ENCODE measurements at places on chromosomes 2 and 18. TPM values are rescaled to one million over a fixed set of nuclear protein-coding genes. Genes with fewer than 3 reads are reported as not detected.

- no peak for DNase-seq
Observed at GRCh38 chr2:24871852-24872333, 48.1 kb downstream of the ADCY3 start.

DNA sequence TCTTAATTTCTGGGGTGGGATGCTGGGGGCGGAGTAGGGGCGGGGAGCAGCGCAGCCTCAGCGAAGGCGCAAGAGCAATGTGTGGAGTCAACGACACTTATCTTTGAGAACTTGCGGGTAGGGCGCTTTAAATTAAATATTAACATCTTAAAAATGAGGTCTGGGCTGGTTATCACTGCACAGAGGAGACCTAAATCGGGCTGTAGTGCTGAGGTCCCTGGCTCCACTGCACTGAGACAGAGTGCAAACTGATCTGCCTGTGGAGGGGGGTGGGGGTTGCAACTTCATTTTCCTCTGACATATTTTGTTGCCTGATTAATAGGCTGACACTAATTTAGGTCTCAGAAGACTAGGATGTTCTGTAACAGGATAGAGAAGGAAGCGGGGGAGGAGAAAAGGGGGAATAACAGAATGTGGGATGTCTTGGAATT, 253.0 kb upstream of the FANCL start:
- DNase-seq: no peak

DNA sequence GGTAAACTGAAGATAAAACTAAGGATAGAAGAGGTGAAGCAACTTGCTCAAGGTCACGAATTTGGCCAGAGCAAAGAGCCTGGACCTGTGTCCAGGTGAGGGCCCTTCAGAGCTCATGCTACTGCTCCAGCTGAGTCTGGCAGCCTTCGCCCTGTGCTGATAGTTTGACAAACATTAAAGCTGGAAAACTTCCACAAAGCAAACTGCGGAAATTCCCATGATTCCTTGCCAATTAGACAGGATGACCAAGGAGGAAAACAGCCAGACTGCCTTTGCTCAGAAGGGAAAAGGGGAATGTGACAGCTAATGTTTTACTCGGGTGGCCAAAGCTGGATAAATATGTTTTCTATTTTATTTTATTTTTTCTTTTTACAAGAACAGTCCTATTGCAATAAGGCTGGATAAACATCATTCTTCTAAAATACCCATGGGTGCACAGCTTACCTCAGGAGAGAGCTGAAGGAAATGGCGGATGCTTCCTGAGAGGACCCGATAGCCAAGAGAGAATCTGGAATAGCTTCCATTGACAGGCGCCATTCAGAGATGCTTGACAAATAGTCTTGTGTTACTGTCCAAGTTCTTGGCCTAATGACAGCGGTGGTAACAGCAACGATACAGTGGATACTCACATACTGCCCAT, 5.3 kb upstream of the CTAGE1 start:
- DNase-seq: no peak

DNA sequence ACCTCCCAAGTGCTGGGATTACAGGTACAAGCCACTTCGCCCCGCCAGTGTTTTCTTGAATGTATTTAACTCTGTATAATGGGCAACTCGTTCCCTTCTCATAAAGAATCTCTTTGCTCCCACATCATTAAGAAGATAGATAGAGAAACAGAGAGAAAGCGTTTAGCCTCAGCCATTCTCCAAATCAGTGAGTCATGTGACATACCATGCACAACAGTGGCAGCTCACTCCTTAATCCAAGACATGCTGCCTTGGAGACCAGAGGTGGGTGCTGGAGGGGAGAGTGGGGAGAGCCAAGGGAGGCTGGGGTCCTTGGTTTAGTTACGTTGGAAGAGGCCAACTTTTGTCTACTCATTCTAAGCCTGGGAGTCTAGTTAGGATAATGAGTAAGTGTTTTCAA, 54.7 kb downstream of the TGIF1 start:
- DNase-seq: peak; percentile 37

DNA sequence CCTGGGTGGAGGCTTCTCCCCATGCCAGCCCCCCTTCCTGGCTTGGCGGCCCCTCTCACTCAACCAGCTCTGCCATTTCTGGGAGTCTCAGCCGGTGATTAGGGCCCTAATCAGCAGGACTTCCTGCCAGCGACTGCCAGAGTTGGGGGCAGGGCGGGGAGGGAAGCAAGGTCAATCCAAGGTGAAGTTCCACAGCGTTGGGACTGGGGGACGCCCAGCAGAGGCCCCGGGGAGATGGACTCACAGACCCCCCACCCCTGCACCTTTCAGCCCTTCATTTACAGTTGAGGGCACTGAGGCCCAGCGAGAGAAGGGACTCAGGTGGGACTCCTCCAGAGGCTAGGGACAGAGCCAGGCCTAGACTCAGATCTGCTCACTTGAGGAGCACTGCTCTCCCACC, 65.3 kb downstream of the TNS1 start:
- no peak for DNase-seq

DNA sequence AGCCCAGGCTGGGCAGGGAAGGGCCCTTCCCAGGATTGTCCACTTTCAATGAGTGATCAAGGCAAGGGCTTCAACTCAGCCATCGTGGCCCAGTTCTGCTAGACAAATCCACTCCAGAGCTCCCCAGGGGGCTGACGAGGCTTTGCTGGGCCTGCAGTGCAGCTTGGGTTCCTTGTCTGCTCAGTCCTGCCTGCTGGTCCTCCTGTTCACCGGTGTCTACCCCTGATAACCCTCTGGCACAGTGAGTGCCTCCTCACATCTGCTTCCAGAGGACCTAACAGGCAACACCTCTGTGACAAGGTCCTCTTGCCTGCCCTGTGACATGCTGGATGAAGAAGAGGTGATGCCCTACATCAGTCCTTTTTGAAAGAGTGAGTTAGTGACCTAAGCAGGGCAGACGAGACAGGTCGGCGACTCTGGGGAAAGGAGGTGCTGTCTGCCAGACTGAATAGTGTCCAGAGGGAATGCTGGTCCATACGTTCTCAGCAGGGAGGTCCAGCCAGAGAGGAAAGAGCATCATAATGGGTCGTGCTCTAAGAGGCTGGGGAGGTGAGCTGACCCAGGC, 20.9 kb upstream of the KCNF1 start:
- DNase-seq: no peak

DNA sequence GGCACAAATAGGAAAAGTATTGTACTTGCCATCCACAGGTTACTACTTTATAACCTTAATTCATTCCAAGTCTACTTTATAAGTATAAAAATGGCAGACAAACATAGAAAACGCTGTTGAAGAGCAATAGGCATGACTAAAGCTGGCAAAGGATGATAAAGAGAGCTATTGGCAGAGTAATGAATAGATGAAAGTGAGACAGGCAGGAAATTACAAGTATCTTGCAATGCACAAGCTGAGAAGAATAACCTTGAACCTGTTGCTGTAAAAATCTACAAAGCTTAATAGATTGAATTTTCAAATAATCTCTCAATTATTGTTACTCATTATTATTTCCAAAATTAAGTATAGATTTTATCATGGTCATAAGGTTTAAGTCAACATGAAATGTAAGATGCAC, 8.8 kb downstream of the PELI1 start:
- DNase-seq: no peak

DNA sequence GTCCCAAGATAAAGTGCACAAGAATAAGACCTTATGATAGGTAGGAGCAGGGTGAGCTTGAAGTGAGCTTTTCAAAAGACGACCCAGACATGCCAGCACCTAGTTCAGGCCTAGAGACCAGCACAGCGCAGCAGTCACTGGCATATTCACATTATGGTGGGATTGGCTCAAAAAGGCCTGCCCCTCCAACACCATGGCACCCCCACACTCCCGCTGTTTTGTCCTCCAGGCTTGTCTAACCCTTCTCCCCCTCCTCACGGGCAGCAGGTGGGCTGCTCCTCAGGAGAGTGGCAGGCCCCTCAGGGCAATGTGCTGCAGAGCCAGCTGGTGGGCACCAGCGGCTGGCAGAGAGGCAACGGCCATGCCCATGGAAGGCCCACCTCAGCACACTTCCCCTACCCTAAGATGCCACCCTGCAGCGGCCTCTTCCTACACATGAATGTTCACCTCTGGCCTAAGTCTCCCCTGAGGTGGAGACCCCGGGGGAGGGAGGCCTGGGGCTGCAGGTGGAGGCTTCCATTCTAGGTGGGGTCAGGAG, 25.6 kb downstream of the EMX1 start:
- no peak for DNase-seq

DNA sequence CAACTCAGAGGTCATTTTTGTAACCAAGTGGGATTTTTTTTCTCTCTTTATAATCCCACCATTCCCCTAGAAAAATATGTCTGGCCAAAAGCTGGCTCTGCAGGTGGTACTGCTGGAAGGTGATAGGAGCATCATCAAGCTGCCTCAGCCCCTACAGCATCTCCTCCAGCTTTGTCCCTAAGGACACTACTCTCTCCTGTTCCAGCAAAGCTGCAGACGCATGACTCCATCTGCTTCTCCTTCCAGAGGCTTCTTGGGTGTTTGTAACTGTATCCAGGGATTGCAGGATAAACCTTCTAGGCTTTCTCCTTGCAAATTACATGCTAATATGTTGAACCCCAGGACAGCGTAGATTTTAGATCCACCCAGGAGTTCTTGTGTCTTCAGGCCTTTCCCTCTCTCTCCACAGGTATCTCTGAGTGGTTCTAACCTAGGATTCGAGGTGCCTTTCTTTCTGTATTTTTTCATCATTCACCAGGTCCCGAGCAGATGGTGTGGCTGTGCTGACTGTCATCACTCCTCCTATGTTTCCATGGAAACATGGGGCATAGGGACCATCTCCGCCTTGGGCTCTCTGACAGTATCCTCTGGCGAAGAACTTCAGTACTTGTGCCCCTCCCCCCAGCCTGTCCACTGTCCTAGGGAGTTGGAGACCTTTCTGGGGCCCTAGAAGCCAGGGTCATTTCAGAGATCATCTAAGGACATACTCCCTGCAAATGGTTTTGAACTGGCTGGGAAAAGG, 34.3 kb downstream of the AFF3 start:
- peak; percentile 77 for DNase-seq

DNA sequence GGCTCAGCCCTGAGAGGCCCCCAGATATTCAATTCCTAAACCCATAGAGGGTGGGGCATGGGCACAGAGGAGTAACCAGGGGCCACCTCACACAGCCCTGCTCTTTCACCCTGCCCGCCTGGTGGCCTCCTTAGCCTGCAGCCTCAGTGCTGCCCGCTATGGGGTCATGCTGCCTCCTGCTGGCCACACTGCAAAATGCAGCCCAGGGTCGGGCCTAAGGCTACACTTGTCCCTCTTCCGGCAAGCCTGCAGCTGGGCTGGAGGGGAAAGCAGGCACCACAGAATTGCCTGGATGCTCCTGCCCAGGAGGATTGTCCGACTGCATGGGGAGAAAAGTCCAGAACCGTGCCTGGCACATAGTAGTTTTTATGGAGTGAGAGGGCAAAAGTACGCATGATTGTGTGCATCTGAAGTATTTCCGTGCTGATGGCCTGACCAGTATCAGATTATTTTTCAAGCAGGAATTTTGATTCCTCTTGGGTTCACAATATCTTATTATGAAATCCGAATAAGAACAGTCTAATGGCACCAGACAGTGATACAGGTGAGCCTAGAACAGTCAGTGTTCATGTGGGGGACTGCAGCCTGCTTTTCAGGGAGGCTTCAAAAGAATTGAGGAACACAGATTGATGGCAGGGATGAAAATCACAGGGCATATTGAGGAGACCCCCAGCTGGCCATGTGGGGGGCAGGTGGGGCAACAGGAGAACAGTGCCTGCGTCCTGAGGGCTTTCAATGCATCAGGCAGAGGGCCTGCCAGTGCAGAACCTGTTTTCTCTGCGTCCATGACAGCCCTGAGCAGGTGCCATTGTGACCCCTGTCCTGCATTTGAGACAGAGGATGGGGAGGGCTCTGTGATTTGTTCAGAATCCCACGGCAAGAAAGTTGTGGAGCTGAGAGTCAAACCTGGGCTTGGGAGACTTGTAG, 51.2 kb upstream of the ALPP start:
- DNase-seq: no peak

DNA sequence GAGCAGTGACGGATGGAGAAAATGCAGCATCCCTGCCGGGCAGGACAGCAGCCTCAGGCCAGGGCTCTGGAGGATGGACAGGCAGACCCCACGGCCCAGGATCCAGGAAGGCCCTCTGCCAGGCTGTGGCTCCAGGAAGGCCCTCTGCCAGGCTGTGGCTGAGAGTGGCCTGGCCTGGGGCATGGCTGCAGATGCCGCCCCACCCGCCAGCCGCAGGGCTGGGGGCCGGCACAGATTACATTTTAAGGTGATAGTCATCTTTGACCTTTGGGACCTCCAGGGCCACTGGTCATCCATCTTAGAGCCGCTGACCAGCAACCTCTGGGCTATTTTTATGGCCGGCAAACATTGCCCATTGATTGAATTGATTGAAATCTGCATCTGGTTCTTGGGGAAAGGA, 98.0 kb upstream of the BOD1L2 start:
- DNase-seq: no peak

DNA sequence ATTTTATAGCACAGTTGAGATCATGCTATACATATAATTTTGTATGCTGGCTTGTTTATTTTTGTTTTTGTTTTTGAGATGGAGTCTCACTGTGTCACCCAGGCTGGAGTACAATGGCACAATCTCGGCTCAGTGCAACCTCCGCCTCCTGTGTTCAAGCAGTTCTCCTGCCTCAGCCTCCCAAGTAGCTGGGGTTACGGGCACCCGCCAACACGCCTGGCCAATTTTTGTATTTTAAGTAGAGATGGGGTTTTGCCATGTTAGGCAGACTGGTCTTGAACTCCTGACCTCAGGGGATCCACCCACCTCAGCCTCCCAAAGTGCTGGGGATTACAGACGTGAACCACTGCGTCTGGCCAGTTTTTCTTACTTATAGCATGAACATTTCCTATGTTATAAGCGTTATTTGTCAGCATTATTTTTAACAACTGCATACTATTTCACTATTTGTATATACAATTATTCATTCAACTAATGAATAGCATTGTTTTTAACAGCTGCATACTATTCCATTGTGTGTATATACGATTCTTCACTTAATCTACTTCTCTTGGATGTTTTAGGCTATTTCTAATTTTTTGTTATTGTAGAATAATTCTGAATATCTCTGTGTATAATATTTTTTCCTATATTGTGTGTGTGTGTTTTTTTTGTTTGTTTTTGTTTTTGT, 3.5 kb downstream of the EHD3 start:
- DNase-seq: no peak

CDK5R2 gene
- 0.33 TPM for total RNA-seq

RTP5 gene
- total RNA-seq: 0.17 TPM

FAM228A gene
- total RNA-seq: 2.5 TPM

RAD51AP2 gene
- not detected for total RNA-seq

GKN2 gene
- not detected for total RNA-seq

SULT1C4 gene
- 5.2 TPM for total RNA-seq

PROKR1 gene
- not detected for total RNA-seq

CTNNA2 gene
- total RNA-seq: 2.5 TPM

HJURP gene
- total RNA-seq: 0.23 TPM

SUPT7L gene
- total RNA-seq: 23.1 TPM

C1QL2 gene
- total RNA-seq: not detected

FLACC1 gene
- total RNA-seq: 1.2 TPM
